ENCODE measurements at places on chromosomes 2 and 18.

DNA sequence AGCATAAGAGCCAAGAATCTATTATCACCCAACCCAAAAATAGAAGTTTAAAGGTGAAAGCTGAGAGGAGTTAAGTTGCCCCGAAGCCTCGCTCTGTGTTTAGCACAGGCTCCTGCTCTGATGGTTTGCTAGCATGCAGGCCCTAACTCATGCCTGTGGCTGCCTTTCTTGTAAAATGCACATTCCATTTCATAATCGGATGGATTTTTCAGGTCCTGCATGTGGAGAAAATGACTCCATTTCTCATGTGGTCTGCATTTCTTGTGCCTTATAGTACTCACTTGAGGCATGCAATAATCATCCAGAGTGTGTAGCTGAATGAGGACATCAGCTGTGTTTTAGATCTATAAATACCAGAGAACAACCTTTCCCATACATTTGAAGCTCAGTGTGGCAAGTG, 381.8 kb downstream of the CPS1 start:
- DNase-seq: no peak

- DNase-seq: no peak
Observed at GRCh38 chr18:8889489-8889888, 184.1 kb downstream of the MTCL1 start.

DNA sequence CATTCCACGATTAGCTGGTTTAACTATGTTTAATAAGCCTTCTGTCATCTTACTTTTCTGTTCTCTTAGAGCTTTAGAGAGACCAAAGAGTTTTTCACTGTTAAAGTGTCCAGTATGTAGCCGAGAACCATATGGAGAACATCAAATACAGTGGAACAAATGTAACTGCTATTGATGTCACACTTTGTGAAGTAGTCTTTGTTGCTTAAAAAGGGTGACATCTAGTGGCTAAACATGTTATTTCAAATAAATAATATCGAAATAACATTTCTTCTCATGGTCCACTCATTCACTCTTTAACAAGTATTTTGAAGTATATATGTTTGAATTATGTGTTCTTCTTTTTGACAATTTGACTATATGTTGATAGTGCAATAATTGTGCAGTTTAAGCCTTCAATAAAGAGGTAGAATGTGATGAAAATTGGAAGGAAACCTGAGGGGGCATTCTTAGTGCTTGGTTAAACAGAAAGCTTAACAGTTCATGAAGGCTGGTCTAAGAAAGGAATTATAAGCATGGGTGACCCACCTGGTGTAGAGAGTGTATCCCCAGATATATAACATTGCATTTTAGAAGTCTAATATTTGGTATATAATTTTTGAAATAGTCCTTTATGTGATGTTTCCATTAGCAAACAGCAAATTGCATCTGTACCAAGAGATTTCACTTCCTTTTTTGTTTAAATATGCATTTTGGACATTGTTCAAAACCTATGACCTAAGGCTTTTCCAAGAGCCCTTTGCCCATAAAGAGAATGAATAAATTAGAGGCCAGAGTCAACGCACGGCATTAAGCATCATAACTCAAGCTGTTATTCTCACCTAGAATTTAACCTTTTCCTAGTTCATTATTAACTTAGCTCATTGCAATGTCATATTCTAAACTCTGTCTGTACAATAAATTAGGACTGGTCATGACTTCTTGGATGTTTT, 112.1 kb downstream of the KYNU start:
- DNase-seq: no peak

GRCh38 chr18:34397286-34397896, 172.7 kb upstream of the NOL4 start:
- no peak for DNase-seq

DNA sequence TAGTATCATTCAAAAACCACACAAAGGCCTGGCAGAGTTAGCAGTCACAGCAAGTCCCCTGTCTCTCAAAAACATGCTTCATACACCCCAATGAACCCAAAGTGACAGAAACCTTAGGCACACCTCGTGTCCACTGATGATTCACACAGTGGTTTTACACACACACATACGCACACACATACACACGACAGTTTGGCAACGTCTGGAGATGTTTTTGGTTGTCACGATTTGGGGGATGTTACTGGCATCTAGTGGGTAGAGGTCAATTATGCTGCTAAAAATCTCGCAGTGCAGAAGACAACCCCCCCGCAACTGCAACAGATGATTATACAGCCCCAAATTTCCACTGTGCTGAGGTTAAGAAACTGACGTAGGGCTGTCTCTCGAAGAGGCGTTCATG, 72.9 kb upstream of the PARD3B start:
- DNase-seq: no peak

DNA sequence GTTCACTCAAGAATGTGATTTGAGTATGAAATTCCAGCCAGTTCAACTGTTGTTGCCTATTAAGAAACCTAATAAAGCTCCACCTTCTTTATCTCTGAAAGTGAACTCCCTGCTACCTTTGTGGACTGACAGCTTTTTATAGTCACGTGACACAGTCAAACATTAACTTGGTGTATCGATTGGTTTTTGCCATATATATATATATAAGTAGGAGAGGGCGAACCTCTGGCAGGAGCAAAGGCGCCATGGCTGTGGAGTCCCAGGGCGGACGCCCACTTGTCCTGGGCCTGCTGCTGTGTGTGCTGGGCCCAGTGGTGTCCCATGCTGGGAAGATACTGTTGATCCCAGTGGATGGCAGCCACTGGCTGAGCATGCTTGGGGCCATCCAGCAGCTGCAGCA, at the start of gene UGT1A1:
TSS of gene UGT1A1 (plus strand) at position 228 of the 400 bp plus-strand sequence. CDS start at position 246, 18 bp downstream.
- DNase-seq: no peak

DNA sequence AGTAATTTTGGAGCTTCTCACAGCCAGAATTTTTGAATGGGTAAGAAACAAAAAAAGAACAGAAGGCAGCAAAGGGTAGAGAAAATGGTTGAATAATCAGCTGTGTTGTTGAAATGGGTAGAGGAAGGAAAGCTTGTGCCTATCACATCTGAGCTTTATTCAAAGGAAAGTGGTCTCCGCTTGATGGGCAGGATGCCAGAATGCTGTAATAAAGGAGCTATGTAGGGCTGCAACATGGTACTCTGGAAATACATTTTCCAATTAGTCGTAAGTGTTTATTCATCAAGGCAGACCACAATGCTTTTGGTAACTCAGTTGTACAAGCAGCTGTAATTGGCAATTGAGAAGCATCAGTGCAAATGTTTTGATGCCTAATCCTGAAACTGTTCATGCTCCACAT, 196.9 kb downstream of the ICOS start:
- no peak for DNase-seq

- no peak for DNase-seq
Observed at GRCh38 chr18:74679006-74679678, 81.5 kb downstream of the ZNF407 start.

DNA sequence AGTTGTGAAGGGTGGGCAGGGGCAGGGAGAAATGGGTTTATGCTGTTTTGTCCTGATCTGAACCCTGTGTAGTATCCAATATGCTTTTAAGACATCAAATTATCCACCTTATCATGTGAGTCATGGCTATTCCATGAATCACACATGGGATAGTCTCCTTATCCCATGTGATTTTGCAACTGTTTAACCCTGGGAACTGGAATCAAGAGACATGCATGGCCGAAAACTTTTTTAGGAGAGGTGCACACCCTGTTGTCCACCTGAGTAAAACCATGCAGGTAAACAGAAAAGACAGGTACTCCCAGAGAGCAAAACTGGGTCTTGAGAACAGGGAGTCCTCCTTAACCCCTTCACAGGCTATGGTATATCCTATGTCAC, 490.6 kb upstream of the HS6ST1 start:
- DNase-seq: no peak

DNA sequence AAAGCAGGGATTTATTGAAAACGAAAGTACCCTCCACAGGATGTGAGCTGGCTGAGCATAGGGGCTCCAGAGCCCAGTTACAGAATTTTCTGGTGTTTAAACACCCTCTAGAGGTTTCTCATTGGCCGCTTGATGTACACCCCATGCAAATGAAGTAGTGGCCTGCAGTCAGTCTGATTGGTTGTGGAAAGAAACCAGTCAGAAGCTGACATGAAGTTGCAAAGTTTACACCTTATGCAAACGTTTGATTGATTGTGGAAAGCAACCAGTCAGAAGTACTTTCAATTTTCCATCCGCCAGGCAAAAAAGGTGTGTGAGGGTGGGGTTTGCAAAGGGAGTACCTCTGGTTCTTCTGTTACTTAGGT, 62.3 kb downstream of the VWA3B start:
- DNase-seq: no peak

- no peak for DNase-seq
Observed at GRCh38 chr2:40105593-40105992, 326.5 kb upstream of the THUMPD2 start.

- no peak for DNase-seq
Observed at GRCh38 chr2:113692698-113693428, 63.6 kb downstream of the SLC35F5 start.

- no peak for DNase-seq
Observed at GRCh38 chr2:107740300-107740699, 86.4 kb upstream of the RGPD4 start.

GRCh38 chr2:236558993-236559978, 10.3 kb upstream of the ACKR3 start:
- no peak for DNase-seq

DNA sequence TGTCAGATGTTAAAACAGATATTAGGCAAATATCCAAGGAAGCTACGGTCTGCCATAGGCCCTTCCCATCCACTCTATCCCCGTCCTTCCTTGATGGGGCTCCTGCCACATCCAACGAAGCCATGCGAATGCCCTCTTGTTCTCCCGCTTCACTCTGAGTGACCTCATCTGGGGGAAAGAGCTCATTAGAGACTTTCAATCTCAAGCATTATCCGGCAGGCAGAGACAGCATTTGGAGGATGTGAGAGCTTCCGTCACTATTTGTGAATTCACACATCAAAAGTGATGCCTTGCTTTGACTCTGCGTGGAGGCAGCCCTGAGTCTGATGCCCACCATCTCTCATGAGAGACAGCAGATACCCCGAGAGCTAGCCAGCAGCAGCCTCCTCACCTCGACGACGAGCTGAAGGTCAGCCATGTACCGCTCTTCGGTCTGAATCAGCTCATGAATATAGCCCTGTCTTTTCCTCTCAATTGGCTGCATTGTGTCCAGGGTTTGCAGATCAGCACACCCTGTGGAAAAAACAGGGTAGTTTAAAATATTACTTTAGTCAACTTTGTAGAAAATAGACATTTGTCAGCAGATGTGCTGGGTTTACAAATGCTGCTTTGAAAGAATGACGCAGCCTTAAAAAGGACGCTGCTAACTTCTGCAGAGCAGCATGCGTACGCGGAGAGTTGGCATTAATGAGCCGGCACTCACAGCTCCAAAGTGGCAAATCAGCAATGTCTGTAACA, 45.9 kb downstream of the FAM228A start:
- DNase-seq: no peak

DNA sequence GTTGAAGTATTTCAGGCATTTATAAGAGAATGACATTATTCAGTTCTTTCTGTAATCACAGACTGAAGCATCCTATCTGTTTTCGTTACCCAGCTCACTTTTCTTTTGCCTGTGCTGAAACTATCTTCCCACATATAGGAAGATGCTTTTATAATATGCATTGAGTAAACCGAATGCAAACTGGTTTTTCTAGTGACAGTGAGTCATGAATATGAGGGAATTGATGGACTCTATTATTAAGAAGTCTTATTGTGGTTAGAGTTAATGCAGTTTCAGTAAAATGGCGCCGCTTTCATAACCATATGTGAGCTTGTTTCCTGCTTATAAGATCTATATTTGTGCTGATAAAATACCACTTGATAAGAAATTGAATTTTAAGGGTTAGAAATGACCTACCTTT, 59.2 kb downstream of the ACVR2A start:
- no peak for DNase-seq

GRCh38 chr2:53785366-53785765, 1.4 kb downstream of the ASB3 start:
- DNase-seq: no peak

DNA sequence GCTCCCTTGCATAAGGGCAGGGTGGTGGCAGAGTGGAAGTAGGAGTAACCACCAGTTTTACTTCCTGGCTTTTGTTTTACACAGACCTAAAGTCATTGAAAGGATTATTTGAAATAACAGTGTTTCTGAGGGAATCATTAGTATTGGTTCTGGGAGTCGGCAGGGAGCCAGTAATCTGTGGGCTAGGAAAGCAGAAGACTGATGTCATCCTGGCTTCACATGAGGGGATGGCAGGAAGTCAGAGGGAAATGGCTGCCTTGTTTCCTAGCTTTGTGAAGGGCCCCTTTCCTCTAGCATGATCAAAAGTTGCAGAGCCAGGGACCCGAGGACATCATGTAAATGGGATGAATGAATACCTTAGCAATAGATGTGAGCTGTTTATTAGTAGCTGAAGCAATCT, 792.6 kb downstream of the CPS1 start:
- no peak for DNase-seq

DNA sequence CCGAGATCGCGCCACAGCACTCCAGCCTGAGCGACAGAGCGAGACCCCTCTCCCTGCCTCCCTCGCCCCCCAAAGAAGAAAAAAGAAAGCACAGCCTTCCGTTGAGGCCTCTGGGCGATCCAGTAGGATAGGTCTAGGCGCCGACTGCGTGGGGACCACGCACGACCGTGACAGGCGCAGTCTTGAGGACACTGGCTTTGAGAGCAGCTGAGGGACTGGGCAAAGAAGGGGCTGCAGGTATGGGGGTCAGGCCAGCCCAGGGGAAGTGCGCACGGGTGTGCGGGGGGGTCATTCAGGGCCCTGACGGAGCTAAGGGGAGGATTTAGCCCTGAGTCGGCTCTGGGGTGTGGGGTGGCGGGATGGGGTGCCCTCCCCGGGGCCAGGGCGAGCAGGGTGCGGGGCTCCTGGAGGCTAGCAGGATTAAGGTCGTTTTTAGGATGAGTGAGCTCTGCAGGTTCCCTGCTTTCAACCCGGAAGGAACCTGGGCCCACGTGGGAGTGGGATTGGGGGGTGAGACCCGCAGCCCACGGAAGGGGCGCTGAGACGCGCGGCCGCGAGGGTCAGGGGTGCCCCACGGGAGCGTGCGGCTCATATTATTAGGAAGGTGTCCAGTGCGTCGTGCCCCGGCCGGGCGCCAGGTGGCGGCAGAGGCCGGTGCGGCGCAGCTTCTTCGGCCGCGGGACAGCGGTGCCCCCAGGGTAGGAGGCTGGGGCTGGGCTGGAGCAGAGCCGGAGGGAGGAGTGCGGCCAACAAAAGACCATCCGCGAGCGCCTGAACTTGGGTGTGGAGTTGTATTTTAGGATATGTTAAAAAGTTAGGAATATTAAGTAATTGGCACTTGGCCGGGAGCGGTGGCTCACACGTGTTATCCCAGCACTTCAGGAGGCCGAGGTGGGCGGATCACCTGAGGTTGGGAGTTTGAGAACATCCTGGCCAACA, 20.5 kb upstream of the ZNF236 start:
- peak; percentile 42 for DNase-seq

DNA sequence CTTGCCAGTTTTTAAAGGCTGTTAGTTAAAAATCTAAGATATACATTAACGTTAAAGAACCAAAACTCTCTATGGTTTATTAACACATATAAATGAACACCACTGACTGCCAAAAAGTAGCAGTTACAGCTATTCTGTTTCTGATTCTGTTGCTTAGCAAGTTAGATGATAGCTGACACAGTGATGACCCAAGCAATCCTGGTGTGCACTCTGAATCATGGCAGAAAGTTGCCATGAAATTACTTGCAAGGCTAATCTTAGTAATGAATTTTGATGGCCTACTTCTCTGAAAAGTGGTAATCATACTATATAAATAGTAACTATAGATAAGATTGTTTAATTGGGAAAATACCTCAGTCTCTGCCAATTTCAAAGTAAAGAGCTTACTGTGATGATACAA, 57.7 kb downstream of the ROCK2 start:
- no peak for DNase-seq

All from activated CD4-positive, alpha-beta T cell treated with anti-CD3 and anti-CD28 coated beads, Interleukin-2, amount 50 U/mL, for 1 hour (primary cell).